ENCODE measurements at places on chromosomes 7 and 10. TPM values are rescaled to one million over a fixed set of nuclear protein-coding genes. Genes with fewer than 3 reads are reported as not detected.

- DNase-seq, result no peak
These were observed 87.7 kb downstream of the ST7 start for GRCh38 chr7:117041007-117041406.

GRCh38 chr7:110065121-110065520 is 1025.8 kb upstream of the LRRN3 start:
- no peak for DNase-seq

DNA sequence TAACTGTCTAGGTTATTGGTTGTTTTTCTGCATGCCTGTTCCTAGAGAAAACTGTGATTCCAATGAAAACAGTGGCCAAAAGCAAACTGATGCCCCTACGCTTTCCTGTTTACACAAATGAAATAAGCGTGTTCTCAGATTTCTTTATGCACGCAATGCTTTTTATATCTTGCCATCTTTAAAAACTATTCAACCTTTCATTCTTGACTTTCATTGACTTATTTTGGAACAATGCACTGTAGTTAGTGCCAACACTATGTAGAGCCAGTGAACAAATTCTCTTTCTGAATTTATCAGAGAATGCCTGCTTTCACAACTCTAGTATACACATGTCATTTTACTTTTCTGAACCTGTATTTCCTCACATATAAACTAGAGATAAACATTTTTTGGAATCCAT is 86.6 kb downstream of the CABCOCO1 start:
- DNase-seq, result no peak

GRCh38 chr10:100886963-100887362 is 25.8 kb upstream of the SLF2 start:
- no peak for DNase-seq

DNA sequence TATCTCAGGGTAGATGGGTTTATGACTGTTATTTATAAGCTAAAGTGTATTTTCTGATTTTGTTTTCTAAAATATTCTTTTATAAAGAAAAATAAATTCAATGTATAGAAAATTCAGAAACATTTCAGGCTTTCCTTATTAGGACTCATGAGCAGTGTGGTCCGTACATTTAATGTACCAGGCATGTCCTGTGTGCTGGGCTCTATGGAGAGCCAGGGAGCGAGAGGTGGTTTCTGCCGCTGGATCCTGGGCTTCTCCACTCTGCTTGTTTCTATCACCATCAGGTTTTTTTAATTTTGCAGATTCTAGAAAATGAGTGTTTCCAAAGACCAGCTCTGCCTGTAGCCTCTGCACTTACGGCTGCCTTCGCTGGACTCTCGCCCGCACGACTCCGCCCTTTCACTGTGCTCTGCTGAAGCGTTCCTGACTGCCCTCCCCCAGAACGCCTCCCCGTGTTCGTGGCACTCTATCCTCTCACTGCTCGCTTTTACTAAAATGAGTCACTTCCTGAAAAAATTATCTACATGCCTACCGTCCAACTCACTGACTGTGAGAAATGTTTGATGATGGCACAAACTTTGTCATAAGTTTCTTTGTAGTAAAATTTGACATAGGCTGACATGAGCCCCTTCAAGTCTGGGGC is 188.5 kb downstream of the ZMYND11 start:
- no peak for DNase-seq

GRCh38 chr7:85749696-85750453 is 563.0 kb upstream of the SEMA3D start:
- DNase-seq, result no peak

DNA sequence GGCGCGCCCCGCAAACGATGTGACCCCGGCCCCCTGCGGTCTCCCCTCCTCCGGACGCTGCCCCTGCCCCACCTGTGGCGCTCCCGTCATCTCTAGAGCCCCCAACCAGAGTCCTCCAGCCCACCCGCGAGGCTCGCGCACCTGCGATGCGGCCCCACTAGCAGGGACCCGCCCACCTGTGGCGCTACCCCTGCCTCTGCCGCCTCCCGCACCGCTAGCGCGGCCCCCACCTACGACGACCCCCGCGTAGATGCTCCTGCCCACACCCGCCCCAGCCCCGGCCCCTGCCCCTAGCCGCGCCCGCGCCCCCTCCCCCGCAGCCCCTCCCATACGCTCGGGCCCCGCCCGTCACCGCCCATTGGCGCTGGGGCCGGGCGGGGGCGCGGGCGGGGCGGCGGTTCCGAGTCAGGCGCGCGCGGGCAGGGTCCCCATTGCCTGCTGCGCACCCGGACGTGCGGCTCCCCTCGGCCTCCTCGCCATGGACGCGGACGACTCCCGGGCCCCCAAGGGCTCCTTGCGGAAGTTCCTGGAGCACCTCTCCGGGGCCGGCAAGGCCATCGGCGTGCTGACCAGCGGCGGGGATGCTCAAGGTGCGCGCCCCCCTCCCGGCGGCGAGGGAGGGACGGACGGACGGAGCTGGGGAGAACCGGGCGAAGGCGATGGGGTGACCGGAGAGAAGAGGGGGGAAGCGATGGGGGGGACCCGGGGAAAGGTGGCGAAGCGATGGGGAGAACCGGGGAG is at the start of gene PFKP:
Gene PFKP (plus strand): TSS at position 431 of the 741 bp plus-strand sequence. CDS start 48 bp downstream, at position 479.
- DNase-seq, result peak; percentile 49

DNA sequence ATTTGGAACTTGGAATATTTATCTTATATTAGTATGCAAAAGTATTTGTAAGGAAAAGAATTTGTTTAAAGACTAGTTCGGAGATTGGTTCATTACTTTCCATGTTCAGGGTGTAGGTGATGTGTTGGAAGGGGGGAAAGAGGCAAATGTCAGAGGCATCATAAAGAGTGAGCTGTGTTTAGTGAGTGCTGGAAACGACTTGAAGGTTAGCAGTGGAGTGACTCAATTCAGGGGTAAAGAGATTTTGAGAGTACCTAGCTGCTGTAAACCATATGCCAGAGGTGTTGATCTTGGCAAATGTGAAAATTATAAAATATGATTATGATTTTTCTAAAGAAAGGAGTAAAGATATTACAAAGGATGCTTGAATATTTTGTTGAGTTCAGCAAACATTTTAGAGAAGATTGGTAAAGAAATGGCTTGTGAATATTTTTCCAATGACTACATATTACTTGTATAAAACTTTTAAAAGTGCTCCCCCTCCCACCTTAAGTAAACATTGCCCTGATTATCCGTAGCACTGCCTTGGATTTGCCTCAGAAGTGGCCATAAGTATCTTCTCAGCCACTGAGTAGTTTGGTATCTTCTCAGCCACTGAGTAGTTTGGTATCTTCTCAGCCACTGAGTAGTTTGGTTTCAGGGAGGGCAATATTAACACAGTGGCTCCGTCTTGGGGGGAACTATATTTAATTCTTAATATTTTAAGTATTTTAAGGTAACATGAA is 51.5 kb downstream of the ZNRF2 start:
- no peak for DNase-seq

DNA sequence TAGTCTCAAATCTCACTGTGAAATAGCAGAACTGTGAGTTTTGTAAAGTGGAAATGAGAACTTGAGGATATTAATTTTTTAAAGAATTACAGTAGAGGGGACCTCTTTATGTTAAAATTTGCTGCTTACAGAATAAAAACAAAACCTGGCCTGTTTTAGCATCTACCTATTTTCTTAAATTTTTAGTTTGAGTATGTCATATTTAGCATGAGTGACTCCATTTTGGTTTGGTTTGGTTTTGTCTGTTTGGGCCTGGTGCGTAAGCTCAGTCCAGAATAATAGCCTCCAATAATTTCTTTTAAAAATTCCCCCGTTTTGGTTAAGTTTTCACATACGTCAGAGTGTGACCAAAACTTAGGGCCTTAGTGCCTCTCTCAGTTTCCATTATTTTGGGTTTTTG is 152.0 kb upstream of the ZNF92 start:
- DNase-seq, result no peak

DNA sequence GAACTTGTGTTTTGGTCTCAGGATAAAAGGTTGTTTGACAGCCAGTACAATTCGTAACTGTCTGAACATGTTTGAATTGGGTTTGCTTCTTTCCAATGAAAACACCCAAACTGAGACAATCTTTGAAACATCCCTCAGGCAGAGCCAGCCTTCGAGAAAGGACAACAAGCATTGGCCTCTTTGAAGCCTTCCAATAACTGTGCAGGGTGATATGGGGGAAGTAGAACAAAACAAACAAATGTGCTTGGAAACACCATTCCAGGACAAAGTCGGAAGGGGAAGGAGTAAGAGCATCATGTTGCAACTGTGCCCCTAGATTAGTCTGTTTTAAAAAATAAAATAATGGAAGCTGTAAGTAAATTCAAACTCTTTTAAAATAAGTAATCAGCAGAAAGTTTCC is 39.5 kb downstream of the IL2RA start:
- DNase-seq, result no peak

- DNase-seq, result no peak
These were observed 34.3 kb upstream of the PHF14 start for GRCh38 chr7:10939237-10939910.

GRCh38 chr7:94335586-94335985 is 59.1 kb upstream of the COL1A2 start:
- no peak for DNase-seq

GRCh38 chr10:109104806-109105205 is 818.5 kb downstream of the XPNPEP1 start:
- DNase-seq, result no peak

- DNase-seq, result peak; percentile 99
These were observed at the start of gene C10orf88 for GRCh38 chr10:122953902-122954730. Gene C10orf88, minus strand, starts transcription at chr10:122954227. Its CDS starts 49 bp downstream, at chr10:122954178.

GRCh38 chr7:41316410-41316809 is 386.5 kb downstream of the INHBA start:
- DNase-seq, result no peak

The OR2A12 gene
- total RNA-seq, result not detected

The UBE2D4 gene
- 10.1 TPM for total RNA-seq

The DLX6 gene
- total RNA-seq, result not detected

The NKX6-2 gene
- 6.2 TPM for total RNA-seq

The MSMB gene
- total RNA-seq, result not detected

The FEZF1 gene
- 12.7 TPM for total RNA-seq

The CFAP46 gene
- total RNA-seq, result 5.2 TPM
